ENCODE measurements at places on chromosomes 6 and 20.
A peak's percentile ranks its signal among the peaks of the same experiment; 100 is the strongest.

- peak; percentile 45 for DNase-seq
Observed at GRCh38 chr6:28355743-28356665, 6.3 kb downstream of the ZKSCAN3 start.

- DNase-seq: no peak
Observed at GRCh38 chr6:87330961-87331360, 1.9 kb upstream of the GJB7 start.

- DNase-seq: no peak
Observed at GRCh38 chr20:43799150-43799711, 72.4 kb upstream of the GTSF1L start.

- DNase-seq: no peak
Observed at GRCh38 chr6:135606392-135606791, 108.9 kb upstream of the AHI1 start.

- no peak for DNase-seq
Observed at GRCh38 chr6:88612631-88613030, 350.8 kb downstream of the RNGTT start.

DNA sequence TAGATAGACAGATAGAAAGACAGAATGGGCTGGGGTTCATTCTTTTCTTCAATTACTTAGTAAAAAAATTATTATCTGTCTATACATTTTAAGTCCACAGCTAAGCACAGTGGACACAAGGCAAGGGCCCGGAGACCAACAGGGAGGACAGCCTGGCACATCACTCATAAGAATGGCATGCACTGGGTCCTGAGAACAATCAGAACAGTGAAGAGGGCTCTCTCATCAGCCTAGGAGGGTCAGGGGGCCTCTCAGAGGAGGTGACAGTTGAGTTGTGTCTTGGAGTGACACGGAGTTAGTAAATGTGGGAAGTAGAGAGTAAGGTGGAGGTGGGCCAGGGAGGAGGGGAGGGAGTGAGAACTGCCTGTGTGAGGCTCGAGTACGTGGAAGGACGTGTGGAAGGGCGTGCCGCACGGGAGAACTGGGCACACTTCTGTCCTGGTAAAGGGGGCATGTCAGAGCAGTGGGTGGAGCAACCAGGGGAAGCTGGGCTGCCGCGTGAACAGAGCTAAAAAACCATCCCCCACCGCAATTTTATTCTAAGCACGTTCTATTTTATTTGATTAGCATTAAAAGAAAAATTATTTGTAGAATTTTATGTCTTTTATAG, 45.1 kb upstream of the DSP start:
- no peak for DNase-seq

- DNase-seq: no peak
Observed at GRCh38 chr6:75143191-75143590, 62.7 kb downstream of the COL12A1 start.

DNA sequence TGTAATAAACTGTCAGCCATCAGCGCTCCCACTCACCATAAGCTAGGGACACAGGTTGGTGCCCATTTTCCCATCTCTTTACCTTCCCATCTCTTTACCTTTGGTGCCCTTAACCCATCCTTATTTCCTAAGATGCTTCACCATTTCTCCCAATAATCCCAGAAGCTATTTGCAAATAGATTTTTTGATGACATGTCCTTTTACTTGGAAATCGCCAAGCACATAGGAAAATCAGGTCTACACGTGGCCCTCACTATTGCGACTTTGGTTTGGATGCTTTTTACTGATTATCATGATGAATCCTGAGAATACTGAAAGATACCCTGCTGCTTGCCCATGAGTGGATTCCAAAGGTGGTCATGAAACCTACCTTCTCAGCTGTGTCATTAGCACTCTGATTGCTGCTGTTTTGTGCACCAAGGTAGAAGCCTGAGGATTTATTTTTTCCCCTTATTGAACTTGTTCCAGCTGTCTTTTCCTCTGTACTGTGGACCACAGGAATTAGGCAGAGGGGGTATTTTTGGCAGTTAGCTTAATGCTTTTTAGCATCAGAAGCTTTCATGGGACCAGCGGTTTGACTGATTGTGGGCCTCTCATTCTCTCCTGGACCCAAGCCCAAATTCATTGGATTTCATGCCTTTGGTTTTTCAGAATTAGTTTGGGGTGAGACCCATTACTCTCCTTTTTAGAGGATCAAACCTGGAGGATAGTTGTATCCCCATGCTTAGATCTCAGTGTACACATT, 229.6 kb upstream of the RIN2 start:
- no peak for DNase-seq

DNA sequence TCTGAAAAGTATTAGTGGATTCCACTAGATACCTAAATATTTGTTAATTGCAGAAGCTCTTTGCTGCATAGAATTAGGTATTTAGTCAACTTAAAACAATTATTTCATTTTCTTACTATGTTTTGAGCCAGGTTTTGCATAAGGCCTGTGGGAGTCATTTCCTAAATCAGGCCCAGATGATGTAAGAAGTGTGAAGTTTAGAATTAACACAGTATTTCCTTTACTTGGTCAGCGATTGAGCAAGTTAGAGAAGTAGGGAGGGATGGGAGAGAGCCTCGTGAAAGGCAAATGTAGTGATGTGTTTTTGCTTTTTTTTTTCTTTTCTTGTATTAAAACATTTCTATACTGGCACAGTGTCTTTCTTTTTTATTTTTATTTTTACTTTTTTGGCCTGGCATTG, 711.1 kb downstream of the HDGFL1 start:
- no peak for DNase-seq

GRCh38 chr6:169640351-169640852, 61.4 kb downstream of the WDR27 start:
- DNase-seq: no peak
